ENCODE measurements at places on chromosomes 5 and 9. TPM values are rescaled to one million over a fixed set of nuclear protein-coding genes. Genes with fewer than 3 reads are reported as not detected.
A peak's percentile ranks its signal among the peaks of the same experiment; 100 is the strongest.

- DNase-seq, result no peak
Measured at GRCh38 chr9:14546693-14547092, 146.5 kb downstream of the ZDHHC21 start.

DNA sequence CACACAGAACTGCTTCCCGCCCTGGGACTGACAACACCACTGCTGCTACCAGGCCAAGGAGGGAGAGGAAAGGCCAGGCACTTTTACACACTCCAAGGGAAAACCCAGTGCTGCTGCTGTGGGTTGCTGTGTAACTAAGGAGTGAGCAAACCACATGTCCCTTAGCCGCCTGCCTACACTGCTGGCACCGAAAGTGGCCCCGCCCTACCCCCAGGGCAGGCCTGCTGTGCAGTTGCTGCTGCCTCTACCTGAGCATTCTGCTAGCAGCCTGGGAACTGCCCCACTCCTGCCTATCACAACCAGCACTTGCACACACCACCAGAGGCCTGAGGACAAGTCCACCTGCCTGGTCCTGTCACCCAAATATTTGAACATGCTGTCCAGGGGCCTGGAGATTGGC is 740.9 kb downstream of the DTWD2 start:
- no peak for DNase-seq

- no peak for DNase-seq
Measured at GRCh38 chr5:52846182-52846842, 58.6 kb downstream of the ITGA1 start.

DNA sequence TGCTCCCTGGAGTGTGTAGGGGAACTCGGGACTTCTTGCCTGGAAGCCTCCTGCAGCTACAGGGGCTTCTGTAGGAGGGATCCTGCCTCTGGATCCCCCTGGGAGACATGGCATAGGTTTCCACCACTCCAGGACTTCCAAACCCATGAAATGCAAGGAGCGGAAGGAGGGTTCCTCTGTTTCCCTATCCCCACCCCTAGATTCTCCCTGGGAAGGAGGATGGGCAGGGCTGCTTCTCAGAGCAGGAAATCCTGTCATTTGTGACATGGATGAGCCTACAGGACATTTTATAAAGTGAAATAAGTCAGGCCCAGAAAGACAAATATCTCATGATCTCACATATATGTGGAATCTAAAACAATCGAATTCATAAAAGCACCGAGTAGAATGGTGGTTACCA is 23.5 kb upstream of the SLC25A48 start:
- no peak for DNase-seq

- DNase-seq, result peak; percentile 12
Measured at GRCh38 chr5:90802474-90803317, 244.1 kb downstream of the ADGRV1 start.

- DNase-seq, result no peak
Measured at GRCh38 chr5:122314036-122314435, 2.0 kb downstream of the SNCAIP start.

GRCh38 chr9:77810637-77811119 is 162.6 kb upstream of the GNA14 start:
- DNase-seq, result no peak

DNA sequence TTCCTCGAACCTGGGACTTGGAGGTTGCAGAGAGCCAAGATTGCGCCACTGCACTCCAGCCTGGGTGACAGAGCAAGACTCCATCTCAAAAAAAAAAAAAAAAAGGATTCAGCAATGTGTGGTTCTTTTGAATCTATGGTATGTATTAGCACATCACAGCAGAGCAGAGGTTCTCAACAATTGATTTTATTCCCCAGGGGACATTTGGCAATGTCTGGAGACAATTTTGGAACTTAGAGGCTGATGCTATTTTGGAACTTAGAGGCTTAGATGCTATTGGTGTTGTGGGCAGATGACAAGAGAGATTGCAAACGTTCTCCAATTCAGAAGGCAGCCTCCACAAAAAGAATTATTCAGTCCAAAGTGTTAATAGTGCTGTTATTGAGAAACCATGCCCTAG is 115.2 kb downstream of the TMC1 start:
- no peak for DNase-seq

DNA sequence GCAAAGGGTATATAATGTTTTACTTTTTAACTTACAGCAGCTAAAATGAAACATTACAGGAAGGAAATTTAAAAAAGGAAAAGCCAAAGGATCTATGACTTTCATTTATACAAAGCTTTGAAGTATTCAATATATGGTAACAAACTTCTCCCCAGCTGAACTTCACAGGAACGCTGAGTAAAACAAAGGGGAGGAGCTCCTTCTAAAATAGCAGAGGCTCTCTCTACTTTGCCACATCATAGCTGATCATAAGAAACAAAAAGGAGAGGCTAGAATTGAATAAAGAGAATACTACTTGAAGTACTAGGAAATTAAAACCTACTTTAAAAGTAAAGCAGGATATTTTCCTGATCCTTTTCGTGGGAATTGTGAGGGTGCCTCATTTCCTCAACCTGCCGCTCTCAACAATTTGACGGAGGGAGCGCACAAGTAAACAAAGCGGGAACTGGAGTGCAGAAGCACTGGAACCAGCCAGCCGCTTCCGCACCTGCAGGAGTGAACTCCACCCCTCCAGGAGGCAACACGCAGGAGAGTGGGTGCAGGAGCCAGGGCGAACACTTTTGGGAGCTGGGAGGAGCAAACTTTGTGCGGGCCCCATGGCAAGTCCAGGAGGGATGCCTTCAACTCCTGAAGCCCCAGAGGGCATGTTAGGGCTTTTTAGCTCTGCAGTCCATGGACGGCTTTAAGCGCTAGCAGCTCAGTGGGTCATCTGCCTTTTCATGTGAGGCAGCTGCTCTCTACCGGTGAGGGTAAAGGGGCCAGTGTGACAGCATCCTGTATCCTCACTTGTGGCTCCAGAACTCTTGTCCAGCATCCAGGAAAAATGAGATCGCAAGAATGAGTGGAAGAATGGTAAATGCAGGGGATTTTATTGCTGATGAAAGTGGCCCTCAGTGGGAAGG is 757.4 kb downstream of the PTPRD start:
- no peak for DNase-seq

DNA sequence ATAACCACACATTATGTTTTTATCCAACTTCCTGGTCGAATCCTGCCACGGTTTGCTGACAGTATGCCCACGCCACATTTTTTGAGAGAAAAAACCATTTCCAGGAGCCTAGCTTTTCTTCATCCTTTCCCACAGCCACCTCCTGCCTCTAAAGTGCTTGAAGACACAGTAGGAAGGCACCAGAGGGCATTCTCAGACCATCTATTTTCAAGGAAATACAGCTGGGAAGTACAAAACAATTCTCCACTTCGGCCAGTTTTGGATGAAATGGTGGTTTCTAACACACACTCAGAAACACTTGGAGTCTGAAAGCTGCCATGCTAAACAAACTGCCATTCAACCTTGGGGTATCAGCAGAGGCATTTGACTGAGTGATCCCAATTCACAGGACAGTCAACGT is 86.3 kb upstream of the RPS23 start:
- DNase-seq, result no peak

- no peak for DNase-seq
Measured at GRCh38 chr9:5786370-5787127, 46.4 kb downstream of the ERMP1 start.

GRCh38 chr9:18124760-18125159 is 349.2 kb upstream of the ADAMTSL1 start:
- DNase-seq, result no peak

DNA sequence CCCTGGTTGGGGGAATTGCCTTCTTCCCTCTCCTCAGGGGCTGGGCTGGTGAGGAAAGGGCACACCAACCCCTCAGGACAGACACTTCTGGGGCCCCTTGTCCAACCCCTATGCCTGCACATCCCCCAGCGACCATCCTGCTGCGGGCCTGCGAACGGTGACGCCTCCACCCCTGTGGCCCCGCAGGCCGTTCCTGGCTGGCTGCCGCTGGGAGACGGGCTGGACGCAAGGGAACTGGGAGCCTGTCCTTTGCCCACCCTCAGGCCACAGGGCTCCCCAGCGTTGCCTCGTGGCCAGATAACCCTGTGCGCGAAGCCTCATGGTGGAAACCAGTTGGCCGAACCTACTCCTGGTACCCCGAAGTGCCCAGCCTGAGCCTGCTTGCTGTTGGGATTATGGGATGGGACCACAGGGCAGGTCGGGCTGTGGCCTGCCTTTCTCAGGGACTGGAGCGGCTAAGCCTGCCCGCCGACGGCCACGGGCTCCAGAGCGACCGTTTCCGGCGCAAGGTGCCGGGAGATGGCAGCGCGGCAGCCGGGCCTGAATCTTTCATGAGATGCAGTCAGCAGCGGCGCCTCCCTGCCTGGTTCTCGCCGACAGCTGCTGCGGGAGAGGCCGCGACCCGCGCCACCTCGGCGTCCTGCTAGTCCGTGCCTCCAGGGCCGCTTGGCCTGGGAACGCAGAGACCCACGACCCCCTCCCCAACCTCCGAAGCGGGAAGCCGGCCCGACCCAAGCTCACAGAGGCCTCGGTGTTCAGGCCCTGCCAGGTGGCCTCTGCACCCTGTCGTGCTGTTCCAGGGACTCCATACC is 6.5 kb upstream of the PITX1 start:
- DNase-seq, result peak; percentile 26

DNA sequence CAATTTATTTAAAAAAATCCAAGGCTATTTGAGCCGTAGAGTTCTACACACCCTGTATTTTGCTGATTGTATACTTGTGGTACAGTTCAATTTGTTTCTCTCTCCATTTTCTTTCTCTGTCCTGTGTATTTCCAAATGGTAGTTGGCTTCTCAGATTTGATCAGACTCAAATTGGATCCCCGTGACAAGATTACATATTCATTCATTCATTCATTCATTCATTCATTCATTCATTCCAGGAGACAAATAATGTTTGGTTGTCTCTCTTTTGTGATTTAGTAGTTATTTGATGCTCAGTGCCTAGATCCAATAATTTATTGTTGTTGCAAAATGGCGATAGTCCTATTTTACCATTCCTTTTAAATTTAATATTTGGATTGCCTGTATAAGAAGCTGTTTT is 292.8 kb upstream of the RIOK2 start:
- DNase-seq, result no peak

GRCh38 chr9:75440914-75441313 is 352.6 kb downstream of the OSTF1 start:
- no peak for DNase-seq

DNA sequence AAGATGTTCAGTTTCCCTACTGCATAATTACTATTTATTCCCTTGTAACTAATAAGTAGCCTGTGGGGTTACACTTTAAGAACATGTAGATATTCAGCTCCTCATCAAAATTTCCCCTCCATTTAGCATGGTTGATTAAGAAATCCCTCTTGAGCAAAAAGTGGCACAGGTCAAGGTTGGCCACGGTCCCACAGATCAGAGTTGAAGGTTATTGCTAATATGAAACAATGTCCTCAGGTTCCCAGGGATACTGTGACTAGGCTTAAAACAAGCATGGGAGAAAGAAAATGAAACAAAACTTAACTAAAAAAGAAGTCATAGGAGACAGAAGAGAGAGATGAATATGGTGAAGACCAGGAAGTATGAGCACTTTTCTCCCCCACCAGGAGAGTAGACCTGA is 64.2 kb downstream of the RFK start:
- no peak for DNase-seq

DNA sequence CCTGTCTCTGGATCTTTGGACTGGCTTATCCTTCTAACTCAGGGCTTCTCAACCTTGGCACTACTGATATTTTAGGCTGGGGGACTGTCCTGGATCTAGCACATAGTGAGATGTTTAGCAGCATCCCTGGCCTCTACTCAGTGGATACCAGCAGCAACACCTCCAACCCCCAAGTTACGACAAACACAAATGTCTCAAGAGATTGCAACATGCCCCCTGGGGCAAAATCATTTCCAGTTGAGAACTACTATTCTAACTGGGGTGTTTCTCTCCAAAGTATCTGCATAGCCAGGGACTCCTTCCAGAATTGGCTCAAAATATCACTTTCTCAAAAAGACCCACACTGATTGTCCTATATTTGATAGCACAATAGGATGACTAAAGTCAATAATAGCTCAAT is 7.2 kb upstream of the TLR4 start:
- DNase-seq, result no peak

DNA sequence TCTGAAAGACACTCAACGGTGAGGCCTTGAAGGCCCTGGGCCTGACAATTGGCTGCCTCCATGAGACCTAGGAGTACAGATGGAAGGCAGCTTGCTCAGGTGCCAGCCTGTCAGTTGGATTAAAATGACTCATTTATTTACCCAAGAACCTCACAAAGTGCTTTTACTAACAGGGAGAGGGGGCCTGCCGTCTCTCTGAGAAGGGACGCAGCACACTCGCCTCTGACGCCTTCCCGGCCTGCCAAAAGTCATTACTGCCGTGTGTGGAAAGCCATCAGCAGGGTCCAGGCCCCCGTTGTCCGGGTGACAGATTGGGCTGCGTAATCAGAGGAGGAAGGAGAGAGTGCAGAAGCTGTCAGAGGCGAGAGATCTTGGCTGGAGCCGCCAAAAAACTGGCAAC is 32.4 kb downstream of the DDX31 start:
- DNase-seq, result no peak

- DNase-seq, result no peak
Measured at GRCh38 chr5:121462441-121462840, 389.2 kb upstream of the FTMT start.

- no peak for DNase-seq
Measured at GRCh38 chr5:10648806-10649665, 85.2 kb downstream of the ANKRD33B start.

- no peak for DNase-seq
Measured at GRCh38 chr5:10201223-10201868, 48.3 kb downstream of the ATPSCKMT start.

GRCh38 chr5:142529626-142530278 is 156.1 kb downstream of the FGF1 start:
- DNase-seq, result no peak

- no peak for DNase-seq
Measured at GRCh38 chr9:34370970-34371880, 5.5 kb downstream of the MYORG start.

- DNase-seq, result no peak
Measured at GRCh38 chr9:4228606-4229005, 71.3 kb downstream of the GLIS3 start.

DNA sequence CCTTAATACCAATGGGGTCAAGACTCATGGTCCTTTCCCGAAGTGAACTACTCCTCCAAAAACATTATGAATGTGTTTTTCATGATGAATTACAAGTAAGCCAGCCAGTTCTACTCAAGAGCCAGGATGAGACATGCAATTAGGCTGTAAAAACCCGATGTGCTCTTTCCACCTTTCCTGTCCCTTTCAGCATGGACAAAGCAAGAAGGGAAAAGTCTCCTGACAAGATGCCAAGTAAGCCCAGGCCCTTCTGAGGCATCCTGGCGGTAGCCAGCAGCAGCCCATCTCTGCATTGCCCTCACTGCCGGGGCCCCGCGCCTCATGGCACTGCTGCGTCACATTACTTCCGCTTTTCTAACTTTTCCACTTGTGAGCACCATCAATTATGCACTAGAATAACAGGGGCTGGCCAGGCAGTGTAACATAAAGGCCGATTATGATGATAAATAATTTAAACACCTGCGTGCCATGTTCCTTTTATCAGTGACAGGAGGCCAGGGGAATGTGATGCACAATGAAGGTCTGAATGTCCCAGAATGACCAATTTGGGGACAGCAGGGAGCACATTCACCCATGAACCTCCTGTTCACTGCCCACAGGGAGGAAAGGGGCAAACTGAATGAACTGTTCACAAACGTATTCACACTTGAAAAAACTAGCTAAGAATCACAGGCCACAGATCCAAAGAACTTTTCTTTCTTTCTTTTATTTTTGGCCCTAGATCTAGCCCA is 37.4 kb downstream of the EFNA5 start:
- DNase-seq, result no peak

The CCDC152 gene
- 10.8 TPM for total RNA-seq

The DHX29 gene
- total RNA-seq, result 13.7 TPM

The SEMA5A gene
- total RNA-seq, result not detected

The CDH9 gene
- not detected for total RNA-seq

The HMMR gene
- 94.2 TPM for total RNA-seq
